ENCODE measurements at places on chromosomes 2 and 18. TPM values are rescaled to one million over a fixed set of nuclear protein-coding genes. Genes with fewer than 3 reads are reported as not detected.
A peak's percentile ranks its signal among the peaks of the same experiment; 100 is the strongest.

The OSR1 gene
- polyA plus RNA-seq: not detected

The MC4R gene
- not detected for polyA plus RNA-seq

The MROH2A gene
- polyA plus RNA-seq: not detected

The DSEL gene
- polyA plus RNA-seq: 0.05 TPM

The HOXD13 gene
- not detected for polyA plus RNA-seq

The SLC11A1 gene
- 2,019 TPM for polyA plus RNA-seq

The GYPC gene
- polyA plus RNA-seq: 20.0 TPM

The RAB6D gene
- polyA plus RNA-seq: not detected

The MYO1B gene
- not detected for polyA plus RNA-seq

The ST8SIA3 gene
- polyA plus RNA-seq: not detected

DNA sequence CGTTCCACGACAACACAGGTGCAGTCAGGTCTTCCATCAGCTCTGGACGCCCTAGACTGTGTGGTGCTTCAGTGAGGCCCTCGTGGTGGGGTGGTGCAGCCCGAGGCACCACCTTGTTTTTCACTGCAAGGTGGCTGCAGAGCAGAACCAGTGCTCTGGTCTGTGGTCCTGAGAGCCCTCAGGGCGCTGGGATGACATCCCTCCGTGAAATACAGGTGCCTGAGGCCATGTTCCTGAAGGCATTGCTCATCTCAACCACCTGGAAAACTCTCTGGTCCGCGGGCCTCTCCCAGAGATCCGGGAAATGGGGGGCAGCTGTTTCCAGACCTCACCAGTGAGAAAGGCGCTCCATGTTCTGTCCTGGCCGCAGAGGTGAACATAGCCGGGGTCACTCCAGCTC lies 119.2 kb downstream of the ACOXL start:
- DNase-seq: no peak

GRCh38 chr2:38947241-38948239 lies 57.9 kb downstream of the ARHGEF33 start:
- peak; percentile 46 for DNase-seq

DNA sequence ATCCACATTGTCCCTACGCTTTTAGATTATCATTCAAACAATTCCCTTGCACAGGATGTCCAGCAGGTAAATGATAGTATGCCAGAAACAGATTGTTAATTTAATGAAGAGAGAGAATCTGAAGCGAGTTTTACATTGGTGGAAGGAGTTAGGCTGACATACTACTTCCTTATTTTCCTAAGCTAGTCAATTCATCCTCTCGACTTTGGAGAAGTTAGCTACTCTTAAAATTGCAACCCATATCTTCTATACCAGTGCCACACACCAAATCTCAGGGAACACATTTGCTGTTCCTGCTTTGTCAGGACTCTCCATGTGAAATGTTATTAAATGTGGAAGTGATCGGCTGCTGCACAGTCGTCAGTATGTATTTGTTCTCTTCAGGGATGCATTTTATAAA lies 249.2 kb downstream of the NAPG start:
- DNase-seq: no peak

DNA sequence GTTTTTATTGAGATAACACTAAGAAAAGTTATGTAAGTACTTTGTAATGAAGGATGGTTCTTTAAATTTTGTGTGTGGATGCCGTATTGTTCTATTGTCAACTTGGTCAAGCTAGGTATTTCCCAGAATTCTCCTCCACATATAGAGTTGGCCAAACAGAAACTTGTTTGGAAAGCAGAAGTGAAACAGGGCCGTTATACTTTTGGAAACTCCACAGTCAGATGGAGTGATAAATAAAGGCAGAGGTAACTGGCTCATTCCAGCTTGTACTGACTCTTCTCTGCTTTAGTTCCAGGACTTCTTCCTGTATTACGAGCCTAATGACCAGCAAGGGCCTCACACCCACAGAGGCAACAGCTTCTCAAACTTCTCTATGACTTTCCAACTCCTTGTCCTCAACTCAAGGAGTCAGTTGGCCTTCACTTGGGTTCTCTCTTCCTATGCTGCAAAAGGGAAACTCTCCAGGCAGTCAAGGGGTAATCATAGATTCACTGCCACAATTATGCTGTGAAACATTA lies 16.4 kb upstream of the STARD7 start:
- DNase-seq: peak; percentile 60

GRCh38 chr2:100235098-100235497 lies 87.2 kb downstream of the LONRF2 start:
- no peak for DNase-seq

DNA sequence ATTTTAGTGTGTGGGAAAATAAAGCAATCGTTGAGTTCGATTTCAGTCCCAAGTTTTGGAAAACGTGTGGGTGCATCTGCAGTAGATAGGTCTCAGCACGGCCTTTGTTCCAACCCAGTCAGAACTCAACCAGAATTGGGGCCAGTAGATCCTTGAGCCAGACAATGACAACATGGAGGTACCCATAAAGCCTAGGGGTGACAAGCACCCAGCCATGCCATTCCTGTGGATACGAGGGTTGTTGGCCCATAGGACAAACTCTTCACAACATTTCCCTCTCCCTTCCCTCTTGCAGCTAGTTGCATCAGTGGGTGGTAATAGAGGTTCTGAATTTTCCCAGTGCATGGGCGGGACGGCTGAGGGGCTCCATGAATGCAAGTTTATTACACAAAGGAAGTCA lies 60.1 kb downstream of the ST3GAL5 start:
- DNase-seq: no peak

DNA sequence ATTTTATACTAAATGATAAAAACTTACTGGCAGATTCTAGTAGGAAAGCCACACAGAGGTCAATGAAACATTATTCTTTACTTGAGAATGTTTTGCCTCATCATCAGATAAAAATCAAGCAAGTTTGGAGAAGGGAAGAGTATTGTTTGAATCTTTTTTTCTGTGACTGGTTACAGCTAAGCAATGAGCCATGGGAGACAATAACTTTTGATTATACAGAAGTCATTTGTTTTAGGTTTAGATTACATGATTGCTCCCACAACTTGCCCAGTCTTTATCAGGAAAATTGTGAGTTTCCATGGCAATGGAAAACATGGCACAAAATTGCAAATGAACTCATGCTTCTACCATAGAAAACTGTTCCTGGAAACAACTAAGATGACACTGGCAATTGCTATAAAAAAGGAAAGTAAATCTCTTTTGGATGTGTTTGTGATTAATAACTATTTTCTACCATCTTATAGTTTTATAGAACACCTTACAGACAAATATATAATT lies 476.8 kb downstream of the MBD2 start:
- DNase-seq: no peak

DNA sequence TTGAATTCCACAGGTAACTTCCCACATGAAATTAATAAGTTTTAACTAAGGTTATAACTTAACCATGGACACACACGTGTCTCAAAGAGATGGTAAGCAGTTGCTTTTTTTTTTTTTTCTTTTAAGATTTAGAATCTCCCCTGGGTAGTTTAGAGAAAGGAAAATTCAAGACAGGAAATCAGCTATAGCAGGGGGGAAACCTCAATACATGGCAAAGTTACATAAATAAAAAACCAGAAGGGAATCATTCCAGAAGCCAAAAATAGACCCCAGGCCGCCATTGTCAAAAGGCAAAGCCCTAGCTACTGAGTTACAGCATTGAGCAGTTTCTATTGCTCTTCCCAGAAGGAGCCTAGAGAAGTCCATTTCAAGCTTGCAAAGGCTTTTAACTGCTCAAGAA lies 91.5 kb upstream of the ZNF236 start:
- DNase-seq: no peak

DNA sequence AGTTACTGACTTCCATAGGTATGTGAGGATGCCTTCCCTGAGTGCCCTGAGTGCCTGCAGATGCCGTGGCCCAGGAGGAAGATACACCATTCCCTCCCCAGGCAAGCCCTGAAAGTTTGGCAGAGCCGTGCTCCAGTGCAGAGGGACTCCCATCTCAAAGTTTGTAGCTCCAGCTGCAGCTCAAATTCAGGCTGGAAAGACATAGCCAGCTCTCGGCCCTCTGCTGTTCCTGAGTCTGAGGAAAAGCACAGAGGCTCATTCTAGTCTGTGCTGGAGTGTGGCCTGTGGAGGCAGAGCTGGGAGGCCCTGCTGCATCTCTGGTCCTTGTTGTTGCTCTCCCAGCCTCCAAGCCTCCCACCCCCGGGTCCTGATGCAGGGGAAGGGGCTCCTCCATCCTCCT lies 15.9 kb upstream of the TPO start:
- DNase-seq: no peak

- DNase-seq: no peak
Observed at GRCh38 chr2:102470168-102470567, 2.9 kb upstream of the SLC9A4 start.

GRCh38 chr2:128475427-128476211 lies 157.0 kb upstream of the HS6ST1 start:
- DNase-seq: no peak

DNA sequence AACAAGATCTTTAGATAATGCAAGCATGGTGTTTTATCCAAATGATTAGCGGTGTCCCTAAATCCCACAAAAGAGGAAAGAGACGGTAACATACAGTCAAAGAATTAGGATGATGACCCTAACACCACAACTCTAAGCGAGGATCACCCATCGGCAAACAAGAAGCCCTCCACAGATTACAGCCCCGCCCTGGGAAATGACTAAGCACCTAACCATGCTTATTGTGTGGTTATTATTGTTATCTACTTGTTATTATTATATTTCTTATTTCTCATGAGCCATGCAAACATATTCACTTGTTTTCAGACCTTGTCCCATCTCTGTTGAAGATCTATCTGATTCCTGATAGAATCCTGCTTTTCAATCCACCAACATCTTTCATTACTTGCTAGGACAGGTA lies 651.3 kb downstream of the NYAP2 start:
- DNase-seq: no peak

GRCh38 chr2:2947406-2947805 lies 430.2 kb downstream of the EIPR1 start:
- no peak for DNase-seq

DNA sequence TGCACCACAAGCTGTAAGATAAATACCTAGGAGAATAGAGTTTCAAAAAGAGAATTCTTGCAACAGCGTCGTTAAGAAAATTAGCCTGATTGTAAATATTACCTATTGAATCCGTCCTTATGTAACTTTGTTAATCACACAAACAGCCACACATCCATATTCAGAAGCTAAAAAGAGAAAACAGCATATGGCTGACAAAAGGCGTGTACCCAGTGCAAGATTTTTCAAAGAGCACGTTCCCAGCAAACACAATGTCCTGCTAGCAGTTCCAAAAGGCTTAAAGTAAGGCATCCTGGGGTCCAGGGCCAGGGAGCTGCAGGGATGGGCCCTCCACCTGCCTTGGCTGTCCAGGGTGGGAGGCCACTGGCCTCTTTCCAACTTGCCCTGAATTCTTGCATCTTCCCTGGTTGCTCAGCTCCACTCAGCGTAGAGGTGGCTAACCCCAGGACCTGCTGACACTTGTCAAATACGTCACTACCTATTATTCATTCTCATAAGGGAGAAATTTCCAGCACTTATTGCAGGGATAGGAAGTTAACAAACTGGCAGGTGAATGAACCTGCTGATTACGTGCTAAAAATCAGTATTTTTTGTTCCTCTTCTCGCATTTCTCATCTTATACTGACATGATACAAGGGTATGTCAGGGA lies 102.1 kb upstream of the NEDD4L start:
- DNase-seq: no peak

GRCh38 chr2:135951041-135951583 lies 34.3 kb downstream of the DARS1 start:
- no peak for DNase-seq

DNA sequence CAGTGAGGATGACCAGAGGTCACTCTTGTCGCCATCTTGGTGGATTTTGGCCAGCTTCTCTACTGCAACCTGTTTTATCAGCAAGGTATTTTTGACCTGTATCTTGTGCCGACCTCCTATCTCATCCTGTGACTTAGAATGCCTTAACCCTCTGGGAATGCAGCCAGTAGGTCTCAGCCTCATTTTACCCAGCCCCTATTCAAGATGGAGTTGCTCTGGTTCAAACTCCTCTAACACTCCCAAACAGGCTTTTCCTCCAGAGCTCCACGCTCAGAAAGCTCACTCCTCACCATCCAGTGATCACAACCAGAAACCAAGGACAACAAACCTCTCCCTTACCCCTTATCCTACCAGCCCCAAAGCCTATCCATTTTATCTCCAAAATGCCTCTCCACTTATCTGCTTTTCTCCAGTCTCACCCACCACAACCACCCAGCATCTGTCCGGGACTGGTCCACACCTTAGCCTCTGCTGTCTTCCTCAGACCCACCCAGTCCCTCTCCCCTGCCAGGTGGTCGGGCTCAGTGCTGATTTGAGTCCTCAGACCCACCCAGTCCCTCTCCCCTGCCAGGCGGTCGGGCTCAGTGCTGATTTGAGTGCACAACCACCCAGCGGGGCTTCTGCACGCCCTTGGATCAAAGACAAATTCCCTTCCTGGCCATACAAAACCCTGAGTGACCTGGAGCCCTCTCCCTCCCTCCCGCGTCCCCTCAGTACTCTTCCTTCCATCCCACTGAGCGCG lies 11.7 kb upstream of the SMAD7 start:
- DNase-seq: no peak

GRCh38 chr2:137123226-137123625 lies 357.9 kb downstream of the THSD7B start:
- no peak for DNase-seq

GRCh38 chr2:111946294-111947114 lies 48.1 kb downstream of the MERTK start:
- DNase-seq: no peak
